IMR-90 (cell line): ENCODE measurements at places on chromosomes 3 and 15. TPM values are rescaled to one million over a fixed set of nuclear protein-coding genes. Genes with fewer than 3 reads are reported as not detected.

DNA sequence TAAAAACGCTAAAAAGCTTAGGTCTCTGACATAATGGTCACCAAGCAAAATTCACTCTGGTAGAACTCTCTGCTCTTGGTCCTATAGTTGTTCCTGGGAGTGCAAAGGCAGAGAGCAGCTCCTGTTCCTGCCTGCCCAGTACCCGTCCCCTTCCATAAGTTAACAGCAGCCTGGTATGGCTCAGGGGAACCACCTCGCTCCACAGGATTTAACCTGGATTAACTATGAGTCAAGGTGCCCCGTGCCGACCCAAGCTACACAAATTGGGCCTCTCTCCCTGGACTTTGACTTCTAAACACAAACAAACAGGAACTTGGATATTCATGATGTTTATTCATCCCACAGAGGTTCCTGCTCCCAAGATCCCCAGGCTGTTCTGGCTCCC, 32.1 kb downstream of the SCAP start:
- no peak for DNase-seq
- peaks cover 14% of the 10 kb centered on the region for H3K4me1 ChIP-seq
- no peaks in the 10 kb centered on the region for H3K27me3 ChIP-seq
- peaks cover 10% of the 10 kb centered on the region for H3K36me3 ChIP-seq
- H3K4me3 ChIP-seq: no peak overlapping the region

The GHRL gene
- 0.27 TPM in 1 of 2 replicates, not detected in the other for polyA plus RNA-seq

- H3K36me3 ChIP-seq: no peaks in the 10 kb centered on the region
- H3K27ac ChIP-seq: no peak overlapping the region
- no peaks in the 10 kb centered on the region for H3K4me1 ChIP-seq
- H3K4me3 ChIP-seq: no peak overlapping the region
Observed at GRCh38 chr15:96672629-96673028, 342.1 kb downstream of the NR2F2 start.

DNA sequence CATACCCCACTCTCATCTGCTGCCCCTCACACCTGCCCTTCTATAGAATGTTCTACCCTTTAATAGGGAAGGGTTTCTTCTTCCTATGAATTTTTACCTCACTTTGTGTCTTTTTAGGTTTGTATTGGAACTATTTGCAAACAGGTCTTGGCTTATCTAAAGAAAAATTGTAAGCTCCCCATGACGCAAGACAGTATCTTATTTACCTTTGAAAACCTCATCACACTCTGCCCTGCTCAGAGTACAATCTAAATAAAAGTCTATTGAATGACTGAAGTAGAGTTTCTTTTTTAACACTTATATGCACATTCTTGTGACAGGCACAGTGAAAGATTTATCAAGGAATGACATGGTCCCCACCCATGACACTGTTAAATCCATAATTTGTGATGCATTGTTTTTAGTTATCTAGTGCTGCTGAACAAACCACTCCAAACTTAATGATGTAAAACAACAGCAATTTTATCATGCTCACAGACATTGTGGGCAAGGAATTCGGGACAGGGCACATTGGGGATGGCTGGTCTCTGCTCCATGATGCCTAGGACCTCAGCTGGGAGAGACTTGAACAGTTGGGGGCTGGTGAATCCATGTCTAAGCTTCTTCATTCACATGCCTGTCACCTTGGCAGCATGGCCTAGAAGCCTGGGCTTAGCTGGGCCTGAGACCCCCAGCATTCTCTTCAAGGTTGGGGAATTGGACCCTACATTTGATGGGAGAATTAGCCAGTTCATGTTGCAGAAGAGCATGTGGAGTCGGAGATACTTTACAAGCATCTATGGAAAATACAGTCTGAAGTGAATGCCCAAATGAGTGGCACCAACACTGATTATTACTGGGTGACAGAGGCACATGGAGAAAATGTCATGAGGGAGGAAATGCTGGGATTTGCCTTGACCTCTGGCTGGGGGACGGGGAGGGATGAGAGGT, 252.2 kb upstream of the CTDSPL start:
- DNase-seq: no peak
- no peak overlapping the region for H3K4me3 ChIP-seq
- H3K4me1 ChIP-seq: no peaks in the 10 kb centered on the region
- no peaks in the 10 kb centered on the region for H3K36me3 ChIP-seq
- no peak overlapping the region for H3K27ac ChIP-seq

The TM4SF4 gene
- polyA plus RNA-seq: 0.60 and 0.67 TPM in 2 replicates
